ENCODE measurements at places on chromosomes 11 and 22. TPM values are rescaled to one million over a fixed set of nuclear protein-coding genes. Genes with fewer than 3 reads are reported as not detected.

Gene C11orf98
- 83.3 TPM for total RNA-seq

Gene BSCL2
- 33.7 TPM for total RNA-seq

Gene EFCAB6
- 0.19 TPM for total RNA-seq

Gene B3GAT1
- 3.0 TPM for total RNA-seq

Gene CD81
- 115 TPM for total RNA-seq

Gene OR5T2
- total RNA-seq: not detected
